Esophagus muscularis mucosa (tissue), 4 donors: ENCODE measurements at places on chromosomes 5 and 9. TPM values are rescaled to one million over a fixed set of nuclear protein-coding genes. Genes with fewer than 3 reads are reported as not detected.

DNA sequence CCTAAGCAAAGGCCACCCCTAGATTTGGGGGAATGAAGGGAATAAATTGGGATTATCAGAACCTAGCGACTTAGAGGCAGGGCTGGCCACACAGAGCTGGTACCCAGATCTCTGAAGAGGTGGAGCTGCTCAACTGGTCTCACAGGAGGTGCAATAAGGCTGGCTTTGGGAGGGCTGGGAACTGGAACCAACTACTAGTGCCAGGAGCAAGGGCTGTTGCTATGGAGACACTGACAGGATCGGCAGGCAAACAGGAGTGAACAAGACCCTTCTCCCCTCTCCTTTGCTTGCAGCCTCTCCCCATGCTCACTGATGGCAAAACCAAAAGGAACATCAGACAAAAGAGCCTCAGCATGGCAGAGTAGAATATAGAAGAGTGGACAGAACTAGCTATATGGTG lies 17.0 kb upstream of the WHRN start:
- H3K27ac ChIP-seq, result no peak overlapping the region
- no peak for DNase-seq
- H3K36me3 ChIP-seq, result no peaks in the 10 kb centered on the region

DNA sequence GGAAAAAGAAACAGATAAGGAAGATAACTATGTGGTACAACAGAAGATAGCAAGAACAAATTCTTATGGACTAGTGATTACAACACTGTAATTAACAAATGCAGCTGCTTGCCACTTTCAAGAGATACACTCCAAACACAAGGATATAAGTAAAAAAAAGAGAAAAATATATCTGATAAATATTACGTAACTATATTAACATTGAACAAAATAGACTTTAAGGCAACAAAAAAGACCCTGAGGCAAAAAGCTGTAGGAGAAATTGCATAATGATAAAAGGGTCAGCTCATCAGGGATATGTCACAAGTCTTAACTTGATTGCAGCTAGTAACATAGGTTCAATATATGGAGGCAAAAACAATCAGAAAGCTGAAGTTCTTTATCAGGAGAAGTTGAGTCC lies 51.3 kb upstream of the RNF130 start:
- DNase-seq, result no peak
- H3K4me1 ChIP-seq, result peaks cover 9% of the 10 kb centered on the region
- H3K36me3 ChIP-seq, result no peaks in the 10 kb centered on the region

- no peaks in the 10 kb centered on the region for H3K36me3 ChIP-seq
- H3K4me1 ChIP-seq, result peaks cover 46% of the 10 kb centered on the region
- H3K27me3 ChIP-seq, result no peaks in the 10 kb centered on the region
- H3K4me3 ChIP-seq, result no peak overlapping the region
- DNase-seq, result no peak
Observed at GRCh38 chr9:37986771-37987258, 82.2 kb downstream of the SHB start.

DNA sequence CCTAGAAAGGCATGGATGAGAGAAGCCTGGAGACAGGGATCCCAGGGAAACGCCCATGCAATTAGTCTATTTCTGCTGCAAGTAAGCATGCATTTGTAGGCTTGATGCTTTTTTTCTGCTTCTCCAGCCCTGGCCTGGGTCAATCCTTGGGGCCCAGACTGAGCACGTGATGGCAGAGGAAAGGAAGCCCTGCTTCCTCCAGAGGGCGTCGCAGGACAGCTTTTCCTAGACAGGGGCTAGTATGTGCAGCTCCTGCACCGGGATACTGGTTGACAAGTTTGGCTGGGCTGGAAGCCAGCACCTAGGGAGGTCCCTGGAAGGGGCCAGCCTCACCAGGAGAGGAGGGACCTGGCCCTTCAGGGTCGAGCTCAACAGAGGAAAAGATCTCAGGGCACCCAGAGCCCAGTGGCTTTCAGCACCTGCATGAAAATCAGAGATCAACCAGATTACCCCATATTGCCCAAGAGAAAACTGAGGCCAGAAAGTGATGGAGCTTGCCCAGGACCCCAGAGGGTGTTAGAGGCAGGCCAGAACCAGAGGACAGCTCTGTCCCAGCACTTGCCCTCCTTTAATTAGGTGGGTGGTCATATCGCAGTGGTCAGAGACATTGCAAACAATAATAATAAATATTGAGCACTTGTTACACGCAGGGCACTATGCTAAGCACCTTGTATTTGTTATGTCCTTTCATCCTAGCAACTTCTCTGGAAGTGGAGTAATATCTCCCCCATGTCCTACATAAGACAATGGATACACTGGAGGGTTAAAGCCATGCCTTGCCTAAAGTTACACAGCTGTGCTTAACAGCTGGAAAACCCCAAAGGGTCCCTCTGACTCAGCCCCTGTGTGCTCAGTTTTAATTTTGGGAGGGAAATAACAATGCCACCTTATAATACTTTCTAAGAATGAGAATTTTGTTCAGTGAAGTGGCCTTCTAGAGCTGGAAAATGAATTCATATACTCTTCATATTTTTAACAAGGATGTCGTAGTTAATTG lies 67.1 kb downstream of the KLF4 start:
- no peak overlapping the region for H3K27ac ChIP-seq
- DNase-seq, result no peak
- H3K4me3 ChIP-seq, result no peak overlapping the region
- H3K27me3 ChIP-seq, result no peaks in the 10 kb centered on the region
- no peaks in the 10 kb centered on the region for H3K36me3 ChIP-seq

GRCh38 chr9:71355884-71356283 lies 234.5 kb upstream of the TRPM3 start:
- H3K4me3 ChIP-seq, result no peak overlapping the region
- DNase-seq, result no peak
- no peaks in the 10 kb centered on the region for H3K27me3 ChIP-seq
- H3K36me3 ChIP-seq, result no peaks in the 10 kb centered on the region
- H3K4me1 ChIP-seq, result no peaks in the 10 kb centered on the region

GRCh38 chr5:133494232-133494922 lies 118.0 kb downstream of the FSTL4 start:
- H3K4me3 ChIP-seq, result no peak overlapping the region
- DNase-seq, result no peak
- no peaks in the 10 kb centered on the region for H3K4me1 ChIP-seq
- H3K27me3 ChIP-seq, result no peaks in the 10 kb centered on the region
- no peaks in the 10 kb centered on the region for H3K36me3 ChIP-seq

- no peak overlapping the region for H3K27ac ChIP-seq
- H3K36me3 ChIP-seq, result no peaks in the 10 kb centered on the region
Observed at GRCh38 chr5:91305640-91306039, 77.5 kb downstream of the ARRDC3 start.

DNA sequence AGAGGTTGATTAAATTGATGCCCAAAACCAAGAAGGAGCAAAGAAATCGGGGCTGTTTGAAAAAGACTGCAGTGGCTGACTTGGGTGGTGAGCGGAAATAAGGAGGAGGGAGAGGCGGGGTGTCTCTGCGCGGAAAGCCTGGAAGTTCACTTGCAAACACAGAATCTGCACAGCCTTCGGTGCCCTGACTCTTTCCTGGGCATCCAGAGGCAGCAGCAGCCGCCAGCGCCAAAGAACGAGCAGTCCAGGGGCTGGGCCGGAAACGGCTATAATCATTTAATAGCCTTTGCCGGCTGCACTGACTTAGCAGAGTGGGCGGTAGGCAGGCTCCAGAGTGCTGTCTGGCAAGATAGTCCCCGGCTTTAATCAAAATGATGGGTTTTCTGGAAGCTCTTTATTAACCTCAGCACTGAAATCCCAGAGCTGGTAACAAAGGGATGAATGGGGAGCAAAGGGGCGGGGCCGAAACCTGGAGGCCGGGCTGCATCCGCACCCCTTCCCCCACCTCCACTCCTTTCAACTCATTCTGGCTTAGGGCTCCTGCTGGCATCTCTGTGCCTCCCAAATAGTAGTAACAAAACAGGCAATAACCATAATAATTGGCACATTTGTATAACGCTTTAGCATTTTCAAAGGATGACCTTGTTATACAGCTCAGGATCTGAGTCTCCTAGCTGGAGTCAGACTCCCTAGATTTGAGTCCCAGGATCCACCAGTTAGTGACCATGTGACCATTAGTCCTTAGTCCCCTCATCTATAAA lies 35.7 kb downstream of the PCDHAC2 start:
- H3K27me3 ChIP-seq, result no peaks in the 10 kb centered on the region
- peak overlapping the region; percentile 50 for H3K4me3 ChIP-seq
- H3K36me3 ChIP-seq, result no peaks in the 10 kb centered on the region
- DNase-seq, result no peak

GRCh38 chr5:136350343-136350742 lies 15.0 kb downstream of the TRPC7 start:
- no peak for DNase-seq
- H3K27ac ChIP-seq, result no peak overlapping the region
- no peak overlapping the region for H3K4me3 ChIP-seq
- H3K36me3 ChIP-seq, result no peaks in the 10 kb centered on the region
- no peaks in the 10 kb centered on the region for H3K27me3 ChIP-seq

GRCh38 chr9:70986984-70987383 lies 134.4 kb downstream of the TRPM3 start:
- H3K4me3 ChIP-seq, result no peak overlapping the region
- DNase-seq, result no peak
- H3K4me1 ChIP-seq, result no peaks in the 10 kb centered on the region
- no peaks in the 10 kb centered on the region for H3K36me3 ChIP-seq

DNA sequence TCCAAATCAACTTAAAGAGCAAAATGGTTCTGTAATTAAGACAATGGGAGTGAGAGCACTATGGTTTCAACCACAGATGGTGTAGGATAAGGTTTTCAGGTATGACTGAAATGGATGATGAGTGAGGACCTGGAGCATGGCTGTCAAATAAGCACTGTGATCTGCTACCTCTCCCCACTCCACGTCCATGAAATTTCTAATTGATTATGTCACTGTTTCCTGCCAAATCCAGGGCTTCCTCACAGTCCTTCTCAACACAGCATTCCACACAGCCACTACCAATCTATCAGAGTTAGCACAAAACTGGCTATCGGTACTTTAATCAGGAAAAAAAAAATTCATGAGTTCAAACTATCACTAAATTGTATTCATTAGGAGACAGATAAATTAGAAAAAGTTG lies 420.4 kb upstream of the WWC1 start:
- H3K36me3 ChIP-seq, result no peaks in the 10 kb centered on the region
- H3K27me3 ChIP-seq, result no peaks in the 10 kb centered on the region
- no peak overlapping the region for H3K27ac ChIP-seq
- no peaks in the 10 kb centered on the region for H3K4me1 ChIP-seq
- H3K4me3 ChIP-seq, result no peak overlapping the region

- H3K4me1 ChIP-seq, result no peaks in the 10 kb centered on the region
- H3K36me3 ChIP-seq, result no peaks in the 10 kb centered on the region
- no peaks in the 10 kb centered on the region for H3K27me3 ChIP-seq
- H3K4me3 ChIP-seq, result no peak overlapping the region
- no peak for DNase-seq
- no peak overlapping the region for H3K27ac ChIP-seq
Observed at GRCh38 chr9:2545881-2546490, 75.6 kb upstream of the VLDLR start.

- H3K4me1 ChIP-seq, result peaks cover 11% of the 10 kb centered on the region
- no peak overlapping the region for H3K27ac ChIP-seq
- H3K4me3 ChIP-seq, result no peak overlapping the region
- no peak for DNase-seq
Observed at GRCh38 chr9:2574203-2574602, 47.4 kb upstream of the VLDLR start.

GRCh38 chr9:84697509-84698114 lies 28.1 kb downstream of the NTRK2 start:
- H3K4me1 ChIP-seq, result no peaks in the 10 kb centered on the region
- H3K36me3 ChIP-seq, result no peaks in the 10 kb centered on the region
- DNase-seq, result no peak
- no peak overlapping the region for H3K4me3 ChIP-seq
- H3K27me3 ChIP-seq, result no peaks in the 10 kb centered on the region

The STKLD1 gene
- total RNA-seq, result 0.26 TPM

The COL23A1 gene
- total RNA-seq, result 1.5 TPM

The SPINK6 gene
- not detected for total RNA-seq

The PCDHGB4 gene
- total RNA-seq, result 5.0 TPM

The SLC35A4 gene
- 27.8 TPM for total RNA-seq

The ARHGEF39 gene
- 1.3 TPM for total RNA-seq

The NFIB gene
- 56.9 TPM for total RNA-seq

The IL9 gene
- total RNA-seq, result not detected
